ENCODE measurements at places on chromosomes 7 and 10. TPM values are rescaled to one million over a fixed set of nuclear protein-coding genes. Genes with fewer than 3 reads are reported as not detected.
A peak's percentile ranks its signal among the peaks of the same experiment; 100 is the strongest.

DNA sequence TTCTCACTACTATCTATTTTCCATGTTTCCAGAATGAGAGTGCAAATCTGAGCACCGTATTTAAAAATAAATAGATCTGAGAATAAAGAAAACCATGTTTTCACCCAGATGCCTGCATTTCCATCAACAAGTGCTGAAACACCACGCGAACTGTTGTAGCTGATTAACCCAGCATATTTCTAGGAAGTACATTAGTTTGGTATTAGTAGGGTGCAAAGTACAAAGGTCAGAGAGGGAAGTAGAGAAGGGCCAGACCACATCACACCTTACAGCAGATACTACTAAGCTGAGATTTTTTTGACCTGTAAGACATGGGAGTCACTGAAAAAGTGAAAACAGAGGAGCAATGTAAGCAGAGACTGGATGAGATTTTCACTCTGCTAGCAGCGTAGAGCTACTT, 181.3 kb downstream of the IMMP2L start:
- DNase-seq, result no peak
- H3K36me3 ChIP-seq, result no peaks in the 10 kb centered on the region
- no peak overlapping the region for H3K4me3 ChIP-seq

- DNase-seq, result no peak
- no peak overlapping the region for H3K27ac ChIP-seq
- H3K4me3 ChIP-seq, result no peak overlapping the region
- no peaks in the 10 kb centered on the region for H3K36me3 ChIP-seq
Observed at GRCh38 chr7:41762641-41763040, 59.8 kb upstream of the INHBA start.

BTRC gene
- 14.1 TPM for total RNA-seq

CALML3 gene
- not detected for total RNA-seq

DNA sequence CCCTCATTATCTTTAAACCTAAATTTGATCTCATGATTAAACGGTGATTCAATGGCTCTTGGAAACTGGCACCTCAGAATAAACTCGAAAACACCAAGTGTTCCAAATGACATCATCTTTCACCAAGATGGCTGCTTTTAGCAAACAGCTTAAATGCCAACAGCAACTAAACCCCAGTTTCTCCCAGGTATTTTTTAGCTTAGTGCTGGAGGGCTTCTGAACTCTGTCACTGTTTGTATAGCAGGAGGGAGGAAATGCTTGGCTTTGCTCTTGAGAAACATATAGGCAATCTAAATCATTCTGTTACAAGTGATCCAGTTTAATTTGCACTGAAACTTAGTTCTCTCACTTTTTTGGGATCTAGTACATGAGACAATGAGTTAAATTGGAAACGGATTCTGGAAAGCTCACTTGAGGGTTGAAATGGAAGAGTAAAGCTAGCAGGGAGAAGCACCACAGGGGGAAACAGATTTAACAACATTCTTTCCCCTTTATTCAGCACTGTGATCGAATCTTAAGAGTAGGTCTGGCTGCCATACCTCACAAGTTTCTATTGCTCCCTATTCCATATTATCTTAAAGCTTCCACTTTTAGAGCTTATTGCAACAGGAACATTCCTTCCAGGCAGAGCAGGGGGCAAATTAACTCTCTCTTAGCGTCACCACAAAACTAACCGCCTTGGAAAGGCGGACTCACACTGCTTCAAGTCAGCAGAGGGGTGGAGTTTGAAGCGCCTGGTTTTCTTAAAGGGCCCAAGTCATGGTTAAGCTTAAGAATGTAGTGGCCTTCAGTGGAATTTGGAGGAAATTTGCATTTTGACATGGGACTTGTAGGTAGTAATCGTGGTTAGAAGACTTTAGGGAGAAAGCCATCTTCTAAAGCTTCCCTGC, 1.8 kb upstream of the CCDC6 start:
- H3K36me3 ChIP-seq, result 0 out of 2 replicates have a peak, but pooled peaks cover under 1% of the 10 kb centered on the region
- DNase-seq, result peak; percentile 55
- H3K27me3 ChIP-seq, result no peaks in the 10 kb centered on the region
- H3K27ac ChIP-seq, result peak overlapping the region; percentile 97

EPO gene
- total RNA-seq, result 0.30 TPM

DNA sequence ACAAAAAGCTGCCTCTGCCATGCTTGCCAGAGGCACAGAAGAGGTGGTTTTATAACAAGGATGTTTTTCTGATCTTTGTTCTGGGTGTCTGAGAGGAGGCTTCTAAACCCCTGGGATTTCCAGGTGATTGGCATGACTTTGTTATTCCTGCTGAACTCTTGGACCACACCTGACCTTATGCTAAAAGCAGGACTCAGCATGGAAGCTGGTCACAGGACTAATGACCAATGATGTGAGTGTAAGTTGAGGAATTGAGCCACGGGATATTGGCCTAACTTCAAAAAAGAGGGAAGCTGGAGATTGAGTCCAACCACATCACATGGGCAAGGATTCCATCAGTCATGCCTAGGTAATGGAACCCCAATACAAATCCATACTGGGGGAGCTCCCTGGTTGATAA, 437.9 kb downstream of the POM121L12 start:
- no peak overlapping the region for H3K4me3 ChIP-seq
- H3K36me3 ChIP-seq, result no peaks in the 10 kb centered on the region
- H3K27me3 ChIP-seq, result peaks cover 4% of the 10 kb centered on the region
- no peak for DNase-seq
- H3K27ac ChIP-seq, result no peak overlapping the region

GRCh38 chr7:157041004-157041403, 30.5 kb upstream of the MNX1 start:
- H3K4me3 ChIP-seq, result no peak overlapping the region
- no peak for DNase-seq
- H3K36me3 ChIP-seq, result no peaks in the 10 kb centered on the region
- H3K27me3 ChIP-seq, result no peaks in the 10 kb centered on the region
- H3K4me1 ChIP-seq, result no peaks in the 10 kb centered on the region

- no peak overlapping the region for H3K27ac ChIP-seq
- peaks cover 45% of the 10 kb centered on the region for H3K27me3 ChIP-seq
- no peak for DNase-seq
- H3K36me3 ChIP-seq, result no peaks in the 10 kb centered on the region
Observed at GRCh38 chr10:44008270-44008916, 359.7 kb upstream of the ZNF32 start.

- DNase-seq, result no peak
- no peaks in the 10 kb centered on the region for H3K27me3 ChIP-seq
- H3K4me3 ChIP-seq, result no peak overlapping the region
- no peak overlapping the region for H3K27ac ChIP-seq
Observed at GRCh38 chr10:64444564-64444963, 923.4 kb downstream of the REEP3 start.

TMEM106B gene
- total RNA-seq, result 61.1 TPM

THAP5 gene
- total RNA-seq, result 28.5 TPM

DNA sequence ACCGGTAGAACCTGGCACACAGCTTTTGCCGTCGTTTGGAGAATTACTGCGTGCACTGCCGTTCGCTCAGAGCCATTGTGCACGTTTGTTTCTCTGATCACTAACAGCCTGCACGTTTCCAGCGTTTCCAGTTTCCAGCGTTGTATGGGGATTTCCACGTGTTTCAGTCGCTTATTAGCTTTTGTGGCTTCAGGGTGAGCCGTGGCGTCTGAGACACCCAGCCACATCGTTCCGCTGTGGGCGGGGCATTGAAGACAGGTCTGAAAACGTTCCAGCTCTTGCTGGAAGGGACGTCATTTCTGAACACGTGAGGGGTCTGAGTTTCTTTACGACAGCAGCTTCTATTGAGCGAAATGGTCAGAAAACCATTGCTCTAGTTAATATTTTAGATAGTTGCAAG, 164.8 kb downstream of the DNAJB6 start:
- H3K27me3 ChIP-seq, result peaks cover 97% of the 10 kb centered on the region
- H3K4me1 ChIP-seq, result no peaks in the 10 kb centered on the region

DNA sequence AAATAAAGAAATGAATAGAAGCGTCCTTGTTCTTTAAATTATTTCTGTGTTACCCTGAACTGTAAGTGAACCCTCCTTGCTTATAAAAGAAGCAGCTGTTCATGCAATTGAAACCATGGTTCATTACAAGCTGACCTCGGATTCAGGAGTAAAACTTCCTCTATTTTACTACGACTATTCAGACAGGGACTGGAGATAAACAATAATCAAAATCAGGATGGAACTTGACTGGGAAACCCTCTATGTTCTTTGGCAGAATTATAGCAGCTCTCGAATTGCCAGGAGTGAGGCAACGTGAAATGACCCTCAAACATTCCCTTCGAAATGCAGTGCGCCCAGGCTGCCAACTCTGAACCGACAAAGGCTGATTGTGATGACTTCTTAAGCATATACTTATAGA, 172.1 kb downstream of the CYP26A1 start:
- DNase-seq, result no peak
- no peak overlapping the region for H3K27ac ChIP-seq
- no peak overlapping the region for H3K4me3 ChIP-seq
- H3K4me1 ChIP-seq, result no peaks in the 10 kb centered on the region
- no peaks in the 10 kb centered on the region for H3K27me3 ChIP-seq

GRCh38 chr10:122493761-122494160, 32.4 kb downstream of the HTRA1 start:
- H3K27ac ChIP-seq, result no peak overlapping the region
- H3K27me3 ChIP-seq, result no peaks in the 10 kb centered on the region
- H3K4me3 ChIP-seq, result no peak overlapping the region
- H3K36me3 ChIP-seq, result no peaks in the 10 kb centered on the region
- no peak for DNase-seq

MGAM2 gene
- not detected for total RNA-seq

- no peak overlapping the region for H3K27ac ChIP-seq
- no peaks in the 10 kb centered on the region for H3K36me3 ChIP-seq
- no peaks in the 10 kb centered on the region for H3K27me3 ChIP-seq
- H3K4me3 ChIP-seq, result no peak overlapping the region
- peaks cover 10% of the 10 kb centered on the region for H3K4me1 ChIP-seq
Observed at GRCh38 chr7:152521420-152522337, 85.9 kb upstream of the KMT2C start.

DNA sequence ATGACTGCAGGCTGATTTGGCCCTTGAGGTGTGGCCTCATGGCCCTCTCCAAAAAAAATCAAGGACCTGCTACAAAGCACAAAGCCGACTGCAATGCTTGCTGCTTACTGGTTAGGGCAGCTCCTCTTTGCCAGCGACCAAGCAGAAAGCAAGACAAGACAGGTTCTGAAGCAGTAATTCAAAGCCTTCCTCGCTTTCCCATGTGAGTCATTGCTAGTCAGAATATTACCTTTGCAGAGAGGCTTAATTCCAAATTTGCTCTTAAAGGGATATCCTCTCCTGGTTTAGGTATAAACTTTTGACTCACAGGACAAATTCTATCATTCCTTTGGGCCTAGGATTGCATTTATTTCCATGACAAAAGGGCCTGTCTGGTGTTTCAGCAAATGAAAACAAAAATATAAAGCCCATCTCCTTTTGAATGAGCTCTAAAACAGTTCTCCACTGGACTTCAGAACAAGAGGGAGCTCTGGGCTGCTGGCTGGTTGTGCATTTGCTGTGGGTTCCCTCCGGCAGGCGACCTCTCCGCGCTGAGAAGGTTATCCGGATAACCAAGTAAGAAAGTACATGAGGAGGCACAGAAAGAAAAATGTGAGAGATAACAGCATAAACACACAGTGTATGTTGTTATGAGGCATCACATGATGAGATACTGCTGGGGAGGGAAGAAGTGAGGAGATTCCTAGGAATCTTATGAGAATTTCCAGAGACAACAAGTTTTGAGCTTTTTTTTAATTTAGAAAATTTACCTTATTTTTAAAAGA, 90.8 kb downstream of the EGFR start:
- H3K27me3 ChIP-seq, result no peaks in the 10 kb centered on the region
- peaks cover 51% of the 10 kb centered on the region for H3K4me1 ChIP-seq
- peak; percentile 82 for DNase-seq
- peaks cover 32% of the 10 kb centered on the region for H3K36me3 ChIP-seq

DNA sequence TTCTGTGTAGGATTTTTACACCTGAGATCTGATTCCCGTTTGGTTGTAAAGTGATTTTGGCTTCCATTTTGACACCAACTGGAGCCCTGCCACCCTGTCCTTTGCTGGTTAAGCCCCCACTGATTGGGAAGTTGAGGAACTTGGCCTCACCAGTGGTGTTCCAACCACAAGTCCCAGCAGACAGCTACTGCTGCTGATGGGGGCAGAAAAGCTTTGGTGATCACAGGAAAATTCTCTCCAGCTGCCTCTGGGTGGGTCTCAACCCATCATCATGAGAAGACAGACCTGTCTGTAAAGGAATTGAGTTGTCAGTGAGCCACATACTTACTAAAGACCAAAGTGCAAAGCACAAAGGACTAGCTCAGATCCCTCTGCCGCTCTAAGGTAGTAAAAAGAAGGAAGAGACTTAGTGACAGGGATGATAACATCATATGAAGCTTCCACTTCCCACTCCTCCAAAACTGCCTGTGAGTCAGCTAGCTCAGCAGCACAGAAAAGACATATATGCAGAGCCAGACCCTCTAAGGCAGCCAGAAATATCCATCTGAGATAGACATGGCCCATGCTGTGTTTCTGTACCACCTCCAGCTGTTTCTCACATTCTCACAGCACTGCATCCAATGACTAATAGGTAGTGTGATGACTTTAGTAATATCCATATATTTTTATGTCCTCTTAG, 22.4 kb upstream of the LRRC17 start:
- no peaks in the 10 kb centered on the region for H3K36me3 ChIP-seq
- no peak overlapping the region for H3K4me3 ChIP-seq
- no peak for DNase-seq
- H3K27ac ChIP-seq, result no peak overlapping the region
- H3K4me1 ChIP-seq, result peaks cover 14% of the 10 kb centered on the region

DNA sequence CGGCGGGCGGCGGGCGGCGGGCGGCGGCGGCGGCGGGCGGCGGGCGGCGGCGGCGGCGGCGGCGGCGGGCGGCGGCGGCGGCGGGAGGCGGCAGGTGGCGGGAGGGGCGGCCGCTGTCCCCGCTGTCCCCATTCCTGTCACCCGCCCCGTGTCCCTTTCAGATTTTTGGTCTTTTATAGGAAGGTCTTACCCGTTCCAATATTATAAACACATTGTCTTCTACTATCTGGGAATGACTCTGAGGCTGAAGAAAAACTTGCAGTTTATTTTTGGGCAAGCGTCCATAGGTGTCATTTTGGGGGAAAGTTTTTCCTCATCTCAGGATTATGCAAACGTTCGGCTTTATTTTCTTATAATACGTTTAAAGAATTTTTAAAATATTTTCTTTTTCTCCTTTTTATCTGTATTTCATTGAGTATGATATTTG, 578 bp downstream of the ZNF713 start:
- H3K27me3 ChIP-seq, result no peaks in the 10 kb centered on the region
- H3K4me3 ChIP-seq, result peak overlapping the region; percentile 79
- H3K36me3 ChIP-seq, result no peaks in the 10 kb centered on the region

DNA sequence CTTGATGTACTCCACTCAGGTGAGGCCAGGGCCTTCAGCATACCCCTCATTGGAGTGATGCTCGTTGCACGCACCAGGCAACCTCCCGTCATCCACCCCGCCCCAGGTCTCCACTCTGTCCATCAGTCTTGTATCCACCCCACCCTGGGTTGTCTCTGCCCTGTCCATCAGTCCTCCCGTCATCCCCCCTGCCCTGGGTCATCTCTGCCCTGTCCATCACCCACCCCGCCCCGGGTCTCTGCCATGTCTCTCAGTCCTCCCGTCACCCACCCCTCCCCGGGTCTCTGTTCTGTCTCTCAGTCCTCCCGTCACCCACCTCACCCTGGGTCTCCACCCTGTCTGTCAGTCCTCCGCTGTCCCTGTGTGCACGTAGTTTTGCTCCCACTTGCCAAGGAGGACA, 59.9 kb downstream of the WDR37 start:
- no peak overlapping the region for H3K27ac ChIP-seq
- H3K27me3 ChIP-seq, result no peaks in the 10 kb centered on the region
- H3K4me1 ChIP-seq, result no peaks in the 10 kb centered on the region
- H3K4me3 ChIP-seq, result no peak overlapping the region

Measured in PC-9 (cell line).